ENCODE measurements at places on chromosomes 6 and 20.

DNA sequence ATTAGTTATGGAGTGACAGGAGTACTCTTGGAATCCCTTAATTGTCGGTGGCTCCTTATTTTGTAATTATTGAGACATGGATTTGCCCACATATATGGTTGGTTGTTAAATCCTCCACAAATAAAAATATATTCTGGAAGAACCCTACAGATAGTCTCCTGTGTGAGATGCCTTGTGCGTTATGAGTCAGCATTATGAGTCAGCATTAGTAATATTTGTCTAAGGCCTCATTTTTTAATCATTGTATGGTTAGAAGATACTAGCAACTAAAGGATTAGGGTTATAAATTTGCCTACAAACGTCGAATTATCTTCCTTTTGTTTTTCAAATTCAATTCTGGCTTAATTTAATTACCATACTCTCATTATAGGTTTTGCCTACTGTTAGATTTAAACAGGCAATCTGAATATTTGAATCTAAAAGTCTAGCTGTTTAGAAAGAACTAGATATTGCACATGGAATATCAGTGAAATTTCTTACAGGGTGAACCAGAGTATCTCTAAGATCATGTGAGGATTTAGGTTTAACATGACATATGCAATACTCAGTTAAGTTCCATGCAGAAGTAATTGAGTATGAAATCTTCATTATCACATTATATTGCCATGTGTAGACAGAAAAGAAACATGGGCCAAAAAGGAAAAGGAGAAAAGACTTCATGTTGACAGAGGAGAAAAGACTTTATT, 5.9 kb downstream of the C6orf58 start:
- no peak for DNase-seq

DNA sequence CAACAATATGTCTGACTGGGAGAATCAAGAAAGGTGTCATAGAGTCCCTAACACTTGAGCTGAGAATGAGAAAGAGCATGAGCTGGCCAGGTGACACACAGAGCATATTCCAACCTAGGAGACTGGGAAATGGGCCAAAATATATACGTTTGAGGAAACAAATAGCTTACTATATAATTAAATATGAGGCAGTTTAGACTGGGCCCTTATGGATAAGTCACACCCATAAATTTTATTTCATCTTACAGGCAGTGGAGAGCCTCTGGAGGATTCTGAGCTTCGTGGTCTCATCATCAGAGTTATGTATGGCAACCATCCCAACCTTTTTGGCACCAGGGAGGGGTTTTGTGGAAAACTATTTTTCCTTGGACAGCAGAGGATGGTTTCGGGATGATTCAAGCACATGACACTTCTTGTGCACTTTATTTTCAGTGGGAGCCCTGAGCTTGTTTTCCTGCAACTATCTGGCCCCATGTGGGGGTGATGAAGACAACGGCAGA, 12.9 kb upstream of the NQO2 start:
- DNase-seq = no peak

DNA sequence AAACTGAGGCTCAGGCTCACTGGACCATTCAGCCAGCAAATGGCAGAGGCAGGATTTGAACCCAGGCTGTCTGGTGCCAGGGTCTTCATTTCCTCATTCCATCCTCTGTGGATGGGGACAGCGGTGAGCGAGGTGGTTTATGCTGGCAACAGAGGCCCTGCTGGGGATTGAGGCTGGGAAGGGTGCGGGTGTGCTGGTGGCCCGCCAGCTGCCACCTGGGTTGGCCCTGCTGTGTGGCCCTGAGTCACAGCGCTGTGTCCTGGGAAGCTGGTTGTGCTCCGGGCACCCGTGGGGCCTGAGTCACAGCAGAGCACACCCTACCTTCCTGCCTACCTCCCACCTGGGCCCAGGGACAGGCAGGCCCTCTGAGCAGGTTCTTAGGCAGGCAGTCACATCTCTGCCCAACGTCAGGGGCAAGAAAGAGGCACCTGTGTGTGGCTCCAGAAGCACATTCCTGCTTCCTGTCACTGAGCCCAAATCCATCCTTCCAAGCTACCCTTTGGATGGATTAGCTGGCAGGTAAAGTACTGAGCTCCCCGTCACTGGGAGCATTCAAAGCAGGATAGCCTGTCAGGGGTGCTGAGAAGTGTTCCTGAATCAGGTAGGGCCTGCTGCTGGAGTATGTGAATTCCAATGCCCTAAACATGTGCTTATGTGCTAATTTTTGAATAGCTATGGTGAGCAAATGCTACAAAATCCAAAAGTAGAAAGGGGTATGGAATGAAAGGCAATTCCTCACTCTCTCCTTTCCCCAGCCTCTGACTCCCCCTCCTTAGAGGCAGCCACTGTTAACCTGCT, 53.9 kb downstream of the CEBPB start:
- DNase-seq = no peak

DNA sequence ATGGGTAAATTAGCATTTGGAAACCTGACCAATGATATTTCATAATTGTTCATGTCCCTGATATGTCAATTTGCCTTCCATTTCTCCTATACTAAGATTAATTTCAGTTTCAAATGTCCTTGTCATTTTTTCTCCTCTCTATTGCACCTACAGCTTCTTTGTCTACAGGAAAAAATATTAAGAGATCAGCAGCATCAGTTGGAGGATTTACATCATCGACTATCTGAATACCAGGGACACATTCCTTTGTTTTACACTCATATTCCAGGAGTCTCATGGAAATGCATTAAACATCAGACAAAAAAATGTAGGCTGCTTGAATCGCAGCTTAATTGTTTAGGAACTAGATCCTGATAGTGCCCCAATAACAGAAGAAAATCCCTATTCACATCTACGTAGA, 188.2 kb downstream of the PRKN start:
- no peak for DNase-seq

DNA sequence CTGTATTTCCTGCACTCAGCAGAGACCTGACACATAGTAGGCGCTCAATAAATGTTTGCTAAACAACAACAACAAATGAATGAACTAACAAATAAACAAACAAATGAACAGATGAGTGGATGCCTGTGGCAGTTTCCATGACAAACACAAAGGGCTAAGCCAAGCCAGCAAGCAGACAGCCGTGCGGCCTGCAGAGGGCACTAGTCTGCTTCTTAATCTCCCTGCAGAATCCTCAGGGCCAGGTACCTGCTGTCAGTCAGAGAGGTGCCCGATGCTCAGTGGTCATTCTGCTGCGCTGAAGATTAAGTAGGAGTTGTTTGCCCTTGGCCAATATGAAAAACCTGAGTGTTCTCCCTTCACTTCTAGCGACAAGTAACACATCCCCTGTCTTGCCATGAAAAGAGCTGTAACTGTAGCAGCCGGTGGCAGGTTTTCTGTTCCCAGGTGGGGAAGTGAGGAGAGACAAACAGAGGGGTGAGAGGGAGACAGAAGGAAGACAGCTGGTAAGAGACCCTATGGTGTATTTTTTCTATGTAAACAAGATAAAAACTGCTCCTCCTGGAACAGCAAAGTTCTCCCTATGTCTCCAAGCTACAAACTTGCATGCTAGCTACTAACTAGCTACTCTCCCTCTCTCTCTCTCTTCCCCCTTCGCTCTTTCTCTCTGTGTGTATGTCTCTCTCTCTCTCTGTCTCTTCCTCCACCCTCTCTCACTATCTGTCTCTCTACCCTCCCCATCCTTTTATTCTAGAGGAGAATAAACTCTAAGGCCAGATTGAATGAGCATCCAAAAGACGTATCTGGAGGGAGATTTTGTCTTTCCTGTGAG, at the start of gene MC3R:
MC3R (plus strand) TSS at position 779 of the 829 bp plus-strand sequence. CDS start 112 bp downstream, outside the sequence.
- DNase-seq = no peak

GRCh38 chr20:15476186-15476585, 1097.1 kb downstream of the KIF16B start:
- DNase-seq = no peak

GRCh38 chr6:62090442-62091229, 195.4 kb downstream of the KHDRBS2 start:
- DNase-seq = peak; percentile 43

GRCh38 chr6:160783741-160784140, 81.7 kb downstream of the PLG start:
- no peak for DNase-seq

DNA sequence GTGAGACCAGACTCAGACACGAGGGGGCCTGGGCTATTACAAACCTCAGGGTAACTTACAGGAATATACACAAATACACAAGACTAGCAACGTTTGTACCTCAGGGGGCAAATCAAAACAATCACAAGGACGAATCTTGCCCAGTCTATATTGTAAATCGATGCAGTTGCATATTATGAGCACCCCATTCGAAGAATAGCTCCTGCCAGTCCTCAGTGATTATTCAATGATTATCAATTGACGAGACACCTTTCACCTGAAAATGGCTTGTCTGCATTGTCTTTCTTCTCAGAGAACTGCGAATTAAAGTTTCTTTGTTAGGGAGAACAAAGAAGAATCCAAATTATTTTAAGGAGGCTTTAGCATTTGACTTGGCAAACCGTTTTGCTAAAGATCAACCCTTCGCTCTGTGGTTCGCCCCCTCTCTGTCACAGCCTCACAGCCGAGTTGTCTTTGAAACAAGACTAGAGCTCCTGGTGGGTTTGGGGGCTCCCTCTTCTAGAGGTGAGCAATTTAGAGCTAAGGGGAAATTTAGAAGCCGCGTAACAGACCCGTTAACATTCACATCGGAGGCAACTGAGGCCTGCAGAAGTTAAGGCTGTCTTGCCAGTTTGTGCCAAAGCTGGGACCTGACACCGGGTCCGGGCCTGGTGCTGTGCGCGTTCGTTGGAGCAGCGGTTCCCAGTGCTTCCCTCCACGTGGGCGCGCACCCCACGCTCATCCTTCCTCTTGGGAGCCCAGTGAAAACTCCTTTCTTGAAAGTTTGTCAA, 24.9 kb upstream of the MAP3K7 start:
- DNase-seq = no peak

GRCh38 chr6:126444659-126445273, 104.9 kb downstream of the CENPW start:
- DNase-seq = no peak

DNA sequence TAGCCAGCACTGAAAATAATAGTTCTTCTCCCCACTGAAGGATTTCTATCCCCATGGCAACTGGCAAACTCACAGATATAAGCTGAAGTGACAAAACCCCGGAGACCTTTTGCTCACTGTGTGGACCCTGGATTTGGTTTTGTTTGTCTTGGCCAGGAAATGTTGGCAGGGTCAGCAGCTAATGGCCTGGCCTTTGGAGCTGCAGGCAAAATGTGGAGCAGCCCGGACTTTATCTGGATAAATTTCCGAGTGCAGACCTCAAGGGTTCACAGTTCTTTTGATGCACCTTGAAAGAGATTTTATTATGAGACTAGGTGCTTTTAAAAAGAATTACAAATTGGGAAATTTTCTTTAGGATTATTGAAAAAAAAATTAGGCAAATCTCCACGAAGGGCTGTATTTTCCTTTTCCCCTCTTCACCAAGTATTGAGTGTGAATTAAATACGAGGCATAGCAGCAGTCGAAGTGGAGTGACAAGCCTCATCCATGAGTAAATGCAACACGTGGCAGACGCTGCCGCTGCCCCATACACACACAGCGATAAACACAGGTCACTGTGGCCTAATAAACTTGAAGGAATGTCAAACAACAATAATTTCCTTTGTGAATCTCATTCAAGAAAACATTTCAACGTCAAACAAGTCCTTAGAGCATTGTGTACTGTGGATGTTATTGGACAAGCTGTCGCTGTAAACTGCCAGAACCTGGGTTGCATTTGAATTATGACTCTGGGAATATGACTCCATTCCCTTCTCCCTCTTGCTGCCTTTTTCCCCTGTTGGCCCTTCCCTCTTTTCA, 35.1 kb upstream of the CCN6 start:
- no peak for DNase-seq

GRCh38 chr6:161218222-161218621, 55.6 kb downstream of the AGPAT4 start:
- no peak for DNase-seq

DNA sequence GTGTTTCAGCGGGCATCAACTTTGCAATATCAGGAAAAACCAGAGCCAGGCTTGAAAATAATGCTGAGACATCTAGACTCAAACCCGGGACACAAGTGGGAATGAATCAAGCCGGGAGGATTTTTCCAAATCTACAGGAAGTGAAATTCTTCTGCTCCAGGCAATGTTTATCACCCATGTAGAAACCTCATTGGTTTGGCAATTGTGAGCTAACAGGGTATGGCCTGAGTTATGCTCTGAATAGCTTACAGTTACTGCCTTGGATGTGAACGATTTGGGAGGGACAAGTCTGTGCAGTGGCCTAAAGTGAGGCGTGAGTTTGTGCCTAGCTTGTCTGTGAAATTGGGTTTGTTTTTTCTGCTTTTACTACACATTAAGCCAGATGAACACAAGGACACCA, 87.4 kb downstream of the PCSK2 start:
- no peak for DNase-seq

DNA sequence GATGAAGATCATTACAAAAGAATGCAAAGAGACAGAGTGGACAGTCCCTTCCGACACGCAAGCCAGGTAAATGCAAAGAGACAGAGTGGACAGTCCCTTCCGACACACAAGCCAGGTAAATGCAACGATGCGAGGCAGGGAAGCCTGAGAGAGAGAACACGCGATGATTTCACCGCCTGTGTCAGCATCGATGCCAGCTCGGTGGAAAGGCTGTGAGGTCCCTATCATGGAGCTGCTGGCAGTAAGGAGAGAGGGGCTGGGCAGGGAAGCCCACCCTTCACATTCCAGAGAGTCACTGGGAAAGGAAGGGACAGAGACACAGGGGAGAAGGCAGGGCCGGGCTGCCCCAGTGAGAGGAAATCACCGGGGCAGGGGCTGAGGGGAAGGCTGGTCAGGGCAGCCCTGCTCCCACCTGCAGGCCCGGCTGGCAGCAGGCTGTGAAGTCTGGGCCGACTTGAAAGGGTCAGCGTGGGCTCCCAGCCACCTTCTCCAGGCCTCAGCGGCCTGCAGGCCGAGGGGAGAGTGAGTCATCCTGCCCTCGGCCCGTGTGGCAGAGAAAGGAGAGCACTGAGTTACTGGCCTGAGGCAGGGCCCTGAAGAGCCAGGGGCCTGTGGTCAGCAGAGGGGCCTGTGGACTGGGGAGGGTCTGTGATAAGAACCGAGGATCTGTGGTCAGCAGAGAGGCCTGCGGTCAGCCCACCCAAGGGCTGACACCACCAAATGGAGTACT, 80.4 kb downstream of the DACT2 start:
- no peak for DNase-seq

DNA sequence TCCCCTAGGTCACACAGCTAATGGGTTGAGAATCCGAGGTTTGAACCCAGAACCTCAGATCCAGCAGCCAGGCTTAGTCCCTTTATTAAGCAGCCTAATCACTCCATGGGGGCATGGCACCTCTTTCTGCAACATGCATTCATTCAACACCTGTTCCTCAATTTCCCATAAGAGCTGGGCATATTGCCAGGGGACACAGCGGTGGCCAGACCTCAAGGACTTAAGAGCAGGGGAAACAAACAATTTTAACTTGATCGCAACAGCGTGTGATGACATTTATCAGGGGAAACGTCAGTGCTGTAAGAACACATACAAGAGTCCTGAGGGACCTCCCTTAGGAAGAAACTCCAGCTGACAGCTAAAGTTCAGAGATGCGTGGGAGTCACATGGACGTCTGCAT, 267.4 kb upstream of the CDH4 start:
- no peak for DNase-seq

Data from naive B cell (primary cell).